ENCODE measurements at places on chromosomes 6 and 20. TPM values are rescaled to one million over a fixed set of nuclear protein-coding genes. Genes with fewer than 3 reads are reported as not detected.
A peak's percentile ranks its signal among the peaks of the same experiment; 100 is the strongest.

C2 gene
- 311 TPM for total RNA-seq

RAD21L1 gene
- not detected for total RNA-seq

- no peak for DNase-seq
These were observed 33.3 kb upstream of the CITED2 start for GRCh38 chr6:139407718-139408222.

DNA sequence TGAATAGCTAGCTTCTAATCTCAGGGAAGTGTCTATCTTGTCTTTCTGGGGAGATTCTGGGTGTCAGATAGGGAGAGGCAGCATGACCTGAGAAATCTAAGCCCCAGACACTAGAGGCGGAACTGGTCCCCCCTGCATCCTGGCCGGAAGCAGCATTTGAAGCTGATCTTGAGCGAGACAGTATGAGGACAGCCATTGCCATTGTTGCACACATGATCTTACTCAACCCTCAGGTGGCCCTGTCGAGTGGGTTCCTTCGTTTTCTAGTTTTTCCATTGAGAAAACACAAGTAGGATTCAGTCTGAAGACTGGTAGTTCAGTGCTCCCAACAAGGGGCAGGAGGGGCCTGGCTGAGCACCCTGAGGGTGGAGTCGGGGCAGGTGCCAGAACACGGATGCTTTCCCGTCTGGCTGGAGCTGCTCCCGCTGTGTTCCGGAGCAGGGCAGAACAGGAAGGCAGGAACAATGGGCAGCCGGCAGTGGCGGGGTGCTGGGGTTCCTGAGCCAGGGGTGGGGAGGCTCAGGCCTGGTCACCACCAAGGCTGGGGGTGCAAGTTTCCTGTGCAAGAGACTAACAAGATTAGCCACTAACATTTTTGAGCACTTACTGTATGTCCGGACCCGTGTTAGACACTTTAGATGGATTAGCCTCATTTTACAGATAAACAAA is 7.9 kb upstream of the SDCBP2 start:
- DNase-seq = peak; percentile 81

GRCh38 chr20:57440678-57441509 is 49.7 kb downstream of the RBM38 start:
- DNase-seq = peak; percentile 84

GRCh38 chr6:40160826-40161225 is 226.6 kb upstream of the MOCS1 start:
- DNase-seq = no peak
